ENCODE measurements at places on chromosomes 5 and 9.

GRCh38 chr9:128411364-128412119 lies 9.1 kb upstream of the CERCAM start:
- DNase-seq = no peak

- no peak for DNase-seq
Measured at GRCh38 chr5:135239453-135240282, 159.4 kb downstream of the MACROH2A1 start.

GRCh38 chr5:33850100-33850594 lies 41.6 kb downstream of the ADAMTS12 start:
- DNase-seq = no peak

GRCh38 chr5:134131165-134131564 lies 16.7 kb downstream of the TCF7 start:
- DNase-seq = no peak
